CD4-positive, CD25-positive, alpha-beta regulatory T cell (primary cell): ENCODE measurements at places on chromosomes 3 and 15.
A peak's percentile ranks its signal among the peaks of the same experiment; 100 is the strongest.

DNA sequence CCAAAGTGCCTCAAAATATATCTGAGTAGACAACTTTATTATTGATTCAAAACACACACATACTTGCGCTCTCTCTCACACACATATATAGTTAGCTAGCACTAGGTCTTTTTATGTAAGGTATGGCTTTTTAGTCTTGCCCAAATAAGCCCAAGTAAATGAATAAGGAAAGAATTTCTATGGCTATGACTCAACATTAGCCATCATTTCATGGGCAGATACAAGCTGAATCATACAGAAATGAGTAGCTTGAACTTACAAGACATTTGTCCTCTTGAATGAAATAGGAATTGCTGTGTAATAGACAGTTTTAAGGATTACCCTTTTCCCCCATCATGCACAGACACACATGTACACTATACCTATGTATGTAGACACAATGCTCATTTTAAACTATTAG is 4.9 kb downstream of the CADPS start:
- DNase-seq, result no peak

- no peak for DNase-seq
These were observed 146.0 kb downstream of the POLQ start for GRCh38 chr3:121399820-121400219.

DNA sequence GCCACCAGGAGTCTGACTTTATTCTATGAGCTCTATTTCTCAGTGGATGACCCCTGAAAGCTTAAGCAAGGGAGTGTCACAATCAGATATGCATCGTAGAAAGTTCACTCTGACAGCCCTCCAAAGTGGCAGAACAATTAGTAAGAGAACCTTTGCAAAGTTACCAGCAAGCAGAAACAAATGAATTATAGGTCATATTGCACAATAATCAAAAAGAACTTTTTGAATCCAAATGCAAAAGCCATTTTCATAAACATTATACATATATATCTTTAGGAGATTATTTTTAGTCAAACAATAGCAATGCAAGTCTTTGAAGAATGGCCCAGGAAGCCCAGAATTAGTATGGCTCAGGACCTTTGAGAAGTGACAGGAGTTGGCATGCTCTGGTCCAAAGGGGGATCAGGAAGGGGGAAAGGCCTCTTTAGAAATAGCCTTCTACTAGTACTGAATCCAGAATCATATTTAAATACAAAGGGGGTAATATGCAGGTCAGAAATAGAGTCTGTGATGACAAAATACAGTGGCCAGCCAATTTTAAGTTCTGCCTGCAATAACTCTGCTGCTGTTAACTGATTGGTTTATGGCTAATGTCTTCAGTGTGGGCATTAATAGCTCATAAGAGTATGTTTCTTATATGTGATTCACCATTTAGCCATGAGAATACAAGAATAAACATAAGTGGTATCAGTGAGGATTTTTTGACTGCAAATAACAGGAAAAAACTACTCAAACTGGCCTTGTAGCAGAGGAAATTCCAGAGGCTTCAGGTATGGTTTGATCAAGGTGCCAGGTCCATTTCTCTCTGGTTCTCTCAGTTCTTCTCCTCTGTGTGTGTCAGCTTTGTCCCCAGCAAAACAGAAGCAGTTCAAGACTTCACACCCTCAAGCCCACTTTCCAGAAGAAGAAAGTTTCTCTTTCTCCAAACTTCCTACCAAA is 17.0 kb upstream of the ITGB5 start:
- no peak for DNase-seq

- DNase-seq, result no peak
These were observed 69.1 kb upstream of the SEC13 start for GRCh38 chr3:10389995-10390394.

DNA sequence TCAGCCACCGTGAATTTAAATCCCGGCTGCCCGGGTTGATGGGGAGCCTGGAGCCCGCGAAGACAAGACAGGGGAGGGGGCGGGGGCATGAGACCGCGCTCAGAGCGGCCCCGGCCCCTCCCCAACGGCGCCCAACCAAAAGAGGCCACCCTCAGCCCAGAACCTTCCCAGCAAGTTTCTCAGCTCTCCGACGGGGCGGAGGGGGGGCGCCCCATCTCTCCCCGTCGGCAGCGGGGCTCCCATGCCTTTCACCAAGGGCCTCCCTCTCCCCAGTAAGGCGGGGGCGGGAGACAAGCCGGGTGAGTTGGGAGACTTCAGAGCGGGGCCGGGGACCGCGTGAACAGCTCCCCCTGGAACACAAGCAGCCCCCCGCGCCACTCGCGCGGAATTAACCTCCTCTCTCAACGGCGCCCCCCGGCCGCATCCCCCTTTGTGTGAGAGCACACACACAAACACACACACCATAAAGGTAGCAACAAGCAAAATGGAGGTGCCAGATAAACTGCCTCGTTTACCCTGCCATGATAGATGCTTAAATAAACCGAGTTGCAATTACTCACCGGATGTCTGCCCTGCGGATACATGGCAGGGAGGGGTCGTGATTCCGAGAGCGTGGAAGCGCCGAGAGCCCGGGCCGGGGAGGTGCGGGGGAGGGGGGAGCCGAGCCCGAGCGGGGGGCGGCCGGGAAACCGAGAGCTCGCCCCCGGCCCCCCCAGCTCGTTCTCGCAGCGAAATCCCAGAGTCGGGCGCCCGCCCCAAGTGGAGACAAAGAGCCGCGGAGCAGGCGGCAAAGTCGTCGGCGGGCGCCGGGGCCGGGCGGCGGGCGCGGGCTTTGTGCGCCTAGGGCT is 1.3 kb downstream of the TLE3 start:
- DNase-seq, result peak; percentile 51

DNA sequence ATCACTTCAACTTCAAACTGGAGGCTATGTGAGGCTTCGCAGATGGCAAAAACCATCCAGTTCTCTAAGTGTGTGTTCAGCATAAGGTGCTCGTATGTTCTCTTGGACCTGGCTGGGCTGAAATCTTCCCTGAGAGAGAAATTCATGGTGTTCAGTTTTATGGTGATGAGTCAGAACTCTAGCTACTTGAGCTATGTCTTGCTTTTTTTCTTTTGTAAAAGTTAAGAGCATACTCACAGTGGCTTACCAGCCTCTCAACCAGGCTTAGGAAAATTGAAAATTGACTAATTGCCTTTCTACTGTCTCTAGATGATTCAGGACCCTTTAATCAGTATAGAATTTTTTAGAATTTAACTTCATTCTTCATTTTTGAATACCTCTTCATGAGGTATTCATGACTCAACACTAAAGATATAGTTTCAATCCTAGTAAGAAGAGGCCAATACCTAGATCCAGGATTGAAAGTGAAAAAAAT is 617.5 kb downstream of the TBL1XR1 start:
- DNase-seq, result no peak

GRCh38 chr3:156834962-156835535 is 8.9 kb downstream of the LEKR1 start:
- DNase-seq, result no peak

DNA sequence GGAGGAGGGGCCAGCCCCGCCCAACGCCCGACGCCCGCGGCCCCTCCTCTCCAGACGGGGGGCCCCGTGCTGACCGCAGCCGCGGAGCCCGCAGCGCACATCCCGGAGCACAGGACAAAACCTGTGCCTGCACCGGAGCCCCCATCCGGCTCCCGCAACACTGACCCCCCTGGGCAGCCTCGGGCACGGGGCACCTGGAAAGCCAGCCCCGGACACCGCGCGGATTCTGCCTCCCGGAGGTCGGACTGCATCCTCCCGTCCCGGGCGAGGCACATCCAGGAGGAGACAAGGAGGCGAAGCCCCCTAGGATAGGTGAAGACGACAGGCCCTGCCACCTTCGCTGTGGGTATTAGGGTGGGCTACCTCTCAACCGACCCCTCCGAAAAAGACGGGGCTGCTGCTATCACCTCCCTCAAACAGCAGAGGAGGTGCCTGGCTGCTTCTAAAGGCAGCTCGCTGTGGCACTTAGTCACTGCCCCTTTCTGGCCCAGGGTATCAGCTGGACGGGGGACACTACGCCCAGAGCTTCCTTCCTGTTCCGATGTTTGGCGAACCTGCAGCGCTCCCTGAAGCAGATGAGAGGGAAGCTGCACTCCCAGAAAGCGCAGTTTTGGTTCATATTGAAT is 10.6 kb downstream of the XXYLT1 start:
- peak; percentile 46 for DNase-seq

DNA sequence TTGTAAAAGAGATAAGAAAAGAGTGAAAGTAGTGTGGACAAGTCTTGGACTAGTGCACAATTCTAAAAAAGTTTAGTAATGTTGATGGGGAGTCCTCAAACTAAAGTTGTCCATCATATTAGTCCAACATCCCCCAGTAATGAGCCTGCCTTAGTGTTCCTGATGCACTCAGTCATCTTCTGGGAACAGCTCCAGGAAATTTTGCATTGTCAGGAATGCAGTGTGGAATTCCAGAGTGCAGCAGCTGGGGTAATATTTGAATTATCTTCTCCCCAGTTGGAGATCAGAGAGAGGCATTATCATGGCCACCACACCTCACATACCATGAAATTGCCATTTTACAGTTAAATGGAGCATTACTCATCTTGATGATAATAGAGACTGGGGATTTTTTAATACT is 528.8 kb upstream of the NAALADL2 start:
- no peak for DNase-seq

GRCh38 chr3:127792541-127793292 is 29.6 kb downstream of the MGLL start:
- no peak for DNase-seq

- DNase-seq, result no peak
These were observed 39.4 kb upstream of the KY start for GRCh38 chr3:134690226-134690625.

GRCh38 chr3:126664591-126665214 is 9.8 kb upstream of the TXNRD3 start:
- no peak for DNase-seq

- no peak for DNase-seq
These were observed 54.7 kb downstream of the RAB11A start for GRCh38 chr15:65924004-65924403.

- DNase-seq, result no peak
These were observed 267.2 kb downstream of the MFSD1 start for GRCh38 chr3:159069091-159069490.

DNA sequence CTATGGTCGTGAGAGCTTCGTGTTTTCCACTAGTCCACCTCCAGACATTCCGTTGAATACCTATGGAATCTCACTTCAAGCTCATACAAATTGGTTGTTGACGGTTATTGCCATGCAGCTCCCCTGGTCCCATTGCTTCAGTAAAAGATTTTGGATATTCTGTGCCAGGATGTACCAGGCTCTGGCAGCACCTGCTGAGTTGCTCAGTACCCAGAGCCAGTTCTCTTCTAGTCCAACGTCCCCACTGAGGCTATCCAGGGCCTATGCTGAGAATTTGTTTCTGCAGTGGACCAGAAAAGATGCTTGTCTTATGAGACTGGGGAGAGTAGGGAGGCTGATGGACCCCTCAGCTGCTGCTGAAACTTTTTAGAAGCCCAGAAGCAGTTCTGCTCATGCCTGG is 278.9 kb downstream of the FEZF2 start:
- DNase-seq, result no peak

DNA sequence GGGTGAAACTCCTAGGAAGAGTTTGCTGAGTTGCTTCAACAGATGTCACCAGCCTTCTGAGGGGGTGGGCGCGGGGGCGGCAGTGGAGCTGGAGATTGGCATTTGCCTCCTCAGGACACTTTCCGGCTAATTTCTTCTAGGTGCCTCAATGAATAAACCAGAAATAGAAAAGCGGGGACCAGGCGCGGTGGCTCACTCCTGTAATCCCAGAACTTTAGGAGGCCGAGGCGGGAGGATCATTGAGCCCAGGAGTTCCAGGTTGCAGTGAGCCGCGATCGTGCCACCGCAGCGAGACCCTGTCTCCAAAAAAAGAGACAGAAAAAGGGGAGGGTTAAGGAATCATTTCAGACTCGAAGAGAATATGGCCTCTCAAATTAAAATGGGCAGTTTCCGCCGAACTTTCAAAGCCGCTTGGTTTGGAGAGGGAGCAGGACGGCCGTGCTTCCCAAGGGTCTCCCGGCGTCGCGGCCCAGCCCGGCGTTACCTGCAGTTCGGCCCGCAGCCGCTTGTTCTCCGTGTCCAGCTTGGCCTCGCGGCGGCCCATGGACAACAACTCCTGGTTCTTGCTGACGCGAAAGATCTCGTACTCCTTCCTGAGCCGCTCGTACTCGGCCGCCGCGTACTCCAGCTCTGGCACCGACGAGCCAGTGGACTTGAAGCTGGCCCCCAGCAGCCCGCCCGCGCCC is 587 bp downstream of the NPHP3 start:
- DNase-seq, result peak; percentile 28

DNA sequence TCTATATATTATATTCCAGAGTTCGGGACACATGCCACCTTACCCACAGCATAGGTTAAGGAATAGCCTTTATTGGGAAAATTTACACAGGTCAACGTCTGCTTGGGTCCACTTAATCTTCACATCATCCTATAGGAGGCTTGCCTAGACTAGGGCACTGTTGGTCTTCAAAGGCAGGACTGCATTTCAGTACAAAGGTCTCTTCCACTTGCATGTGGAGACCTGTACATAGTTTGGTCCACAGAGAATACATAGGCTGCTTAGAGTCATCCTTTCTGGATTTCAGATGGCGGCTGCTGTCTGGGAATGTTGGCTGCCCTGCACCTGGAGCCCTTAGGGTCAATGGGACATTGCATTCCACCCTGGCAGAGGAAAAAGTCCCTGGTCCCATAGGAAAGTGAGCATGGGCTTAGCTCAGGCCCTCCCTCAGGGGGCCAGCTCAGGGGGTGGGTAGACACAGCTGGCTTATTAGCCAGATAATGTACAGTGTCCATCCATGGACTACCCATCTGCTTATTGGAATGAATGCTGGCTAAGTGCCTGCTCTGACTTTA is 75.3 kb upstream of the TGFBR2 start:
- DNase-seq, result no peak

GRCh38 chr3:36597422-36597821 is 166.9 kb downstream of the DCLK3 start:
- no peak for DNase-seq

DNA sequence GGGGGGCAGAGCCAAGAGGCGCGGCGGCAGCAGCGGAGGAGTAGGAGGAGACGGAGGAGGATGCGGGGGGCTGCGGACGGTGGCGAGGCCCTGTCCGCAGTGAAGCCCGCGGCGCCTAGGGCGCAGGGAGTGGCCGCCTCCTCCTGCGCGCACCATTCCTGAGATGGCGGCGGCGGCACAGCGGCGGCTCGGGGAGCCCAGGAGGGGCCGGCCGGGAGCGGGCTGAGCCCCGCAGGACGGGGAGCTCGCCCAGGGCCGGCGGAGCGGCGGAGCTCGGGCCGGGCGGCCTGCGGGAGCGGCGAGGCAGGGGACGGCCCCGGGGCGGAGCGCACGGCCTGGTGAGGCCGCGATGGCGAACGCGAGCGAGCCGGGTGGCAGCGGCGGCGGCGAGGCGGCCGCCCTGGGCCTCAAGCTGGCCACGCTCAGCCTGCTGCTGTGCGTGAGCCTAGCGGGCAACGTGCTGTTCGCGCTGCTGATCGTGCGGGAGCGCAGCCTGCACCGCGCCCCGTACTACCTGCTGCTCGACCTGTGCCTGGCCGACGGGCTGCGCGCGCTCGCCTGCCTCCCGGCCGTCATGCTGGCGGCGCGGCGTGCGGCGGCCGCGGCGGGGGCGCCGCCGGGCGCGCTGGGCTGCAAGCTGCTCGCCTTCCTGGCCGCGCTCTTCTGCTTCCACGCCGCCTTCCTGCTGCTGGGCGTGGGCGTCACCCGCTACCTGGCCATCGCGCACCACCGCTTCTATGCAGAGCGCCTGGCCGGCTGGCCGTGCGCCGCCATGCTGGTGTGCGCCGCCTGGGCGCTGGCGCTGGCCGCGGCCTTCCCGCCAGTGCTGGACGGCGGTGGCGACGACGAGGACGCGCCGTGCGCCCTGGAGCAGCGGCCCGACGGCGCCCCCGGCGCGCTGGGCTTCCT is at the start of gene GPR27:
GPR27 (plus strand) TSS at position 155 of the 909 bp plus-strand sequence; CDS start at position 350, 195 bp downstream.
- DNase-seq, result peak; percentile 21
